Activated T-helper 9 cell treated with anti-CD3 and anti-CD28 coated beads, Interleukin-2, amount 50 U/mL, for 16 hours (primary cell): ENCODE measurements at places on chromosomes 5 and 9.

GRCh38 chr5:58683567-58683966, 100.7 kb downstream of the RAB3C start:
- no peak for DNase-seq

- no peak for DNase-seq
Observed at GRCh38 chr9:107229241-107229741, 53.8 kb upstream of the RAD23B start.

GRCh38 chr5:154949781-154950180, 8.9 kb downstream of the MRPL22 start:
- DNase-seq = no peak

DNA sequence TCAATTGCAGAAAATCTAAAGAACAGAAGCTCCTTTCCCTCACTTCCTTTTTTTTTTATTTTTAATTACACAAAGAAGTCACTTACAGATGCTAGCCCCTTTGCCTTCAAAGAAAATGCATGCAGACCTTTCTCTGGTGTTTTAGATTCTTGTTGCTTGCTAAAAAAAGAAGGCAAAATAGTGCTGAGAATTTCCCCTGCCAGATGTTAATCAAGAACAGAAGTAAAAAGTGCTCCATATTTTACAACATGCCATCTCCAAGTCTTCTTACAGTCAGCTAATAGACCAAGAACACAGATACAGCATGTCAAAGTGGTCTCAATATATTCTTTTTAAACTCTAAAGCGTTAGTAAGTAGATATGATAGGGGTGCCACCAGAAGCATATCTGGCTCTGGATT, 142.8 kb upstream of the RGMB start:
- DNase-seq = no peak

DNA sequence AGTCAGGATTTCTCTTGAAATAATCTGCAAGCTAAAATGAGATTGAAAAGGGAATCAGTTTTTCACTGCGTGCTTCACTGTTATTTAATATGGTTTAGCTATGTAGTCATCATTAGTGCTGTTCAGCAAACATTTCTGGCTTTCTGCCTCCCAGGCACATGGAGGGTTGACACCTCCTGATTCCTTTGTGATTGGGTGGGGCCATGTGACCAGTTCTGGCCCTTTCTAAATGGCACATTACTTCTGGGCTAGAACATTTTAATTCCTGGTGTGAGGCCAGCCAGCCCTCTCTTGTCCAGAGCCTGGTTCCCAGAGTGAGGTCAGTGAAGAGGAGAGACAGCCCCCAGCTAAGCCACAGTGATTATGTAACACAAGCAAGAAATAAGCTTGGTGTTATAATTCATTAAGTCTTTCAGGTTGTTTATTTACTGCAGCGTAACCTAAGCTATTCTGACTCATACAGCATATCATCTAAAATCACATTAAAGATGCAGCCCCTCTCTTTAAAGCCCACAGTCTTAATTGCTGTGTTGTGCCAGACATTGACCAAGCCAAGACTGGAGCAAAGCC, 17.4 kb upstream of the ARSI start:
- DNase-seq = no peak

GRCh38 chr9:88258024-88258423, 119.7 kb upstream of the SPATA31C2 start:
- no peak for DNase-seq

DNA sequence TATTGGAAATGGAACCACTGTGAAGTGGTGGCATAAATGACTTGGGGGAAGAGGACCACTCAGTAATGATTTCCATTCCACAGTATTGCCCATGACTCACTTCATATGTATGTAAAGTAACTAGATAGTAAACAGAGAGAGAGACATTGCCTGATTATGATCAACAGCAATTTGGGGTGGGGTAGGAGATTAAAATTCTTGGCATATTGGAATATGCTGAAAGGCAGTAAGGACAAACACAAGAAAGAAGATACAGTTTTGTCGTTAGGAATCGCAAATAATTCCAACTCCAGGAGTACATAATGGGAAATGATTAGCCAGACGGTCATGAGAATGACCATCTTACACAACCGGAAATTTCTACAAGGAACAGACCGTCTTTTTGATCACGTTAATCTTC, 1.5 kb upstream of the HMGCS1 start:
- DNase-seq = no peak

DNA sequence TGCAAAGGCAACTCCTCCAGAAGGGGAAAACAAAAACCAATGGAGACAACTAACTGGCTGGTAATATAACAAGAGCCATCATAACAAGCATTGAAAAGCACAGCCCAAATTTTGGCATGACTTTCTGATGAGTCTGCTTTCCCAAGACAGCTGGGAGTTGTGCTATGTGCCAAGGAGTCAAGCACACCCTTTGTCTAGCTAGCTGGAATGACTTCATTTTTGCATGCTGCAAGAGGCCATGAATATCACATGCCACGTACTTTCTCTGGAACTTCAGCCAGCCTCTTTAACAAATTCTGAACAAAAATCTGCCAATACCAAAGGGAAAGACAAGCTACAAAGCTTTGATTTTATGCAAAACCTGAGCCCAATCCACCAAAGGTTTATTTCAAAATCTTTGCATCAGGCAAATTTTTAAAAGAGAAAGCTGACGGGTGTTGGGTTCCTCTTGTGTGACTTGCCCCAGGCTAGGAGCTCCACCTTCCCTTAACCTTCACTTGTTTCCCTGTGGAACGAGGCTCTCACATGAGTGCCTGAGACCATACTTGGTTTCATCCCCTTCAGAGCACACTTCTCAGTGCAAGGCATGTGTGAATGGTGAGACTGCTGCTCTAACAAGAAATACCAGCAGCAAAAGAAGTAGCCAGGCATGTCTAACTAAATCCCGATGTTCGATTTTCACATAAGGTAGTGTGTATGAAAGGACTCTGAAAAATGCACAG, 47.3 kb downstream of the S1PR3 start:
- no peak for DNase-seq

DNA sequence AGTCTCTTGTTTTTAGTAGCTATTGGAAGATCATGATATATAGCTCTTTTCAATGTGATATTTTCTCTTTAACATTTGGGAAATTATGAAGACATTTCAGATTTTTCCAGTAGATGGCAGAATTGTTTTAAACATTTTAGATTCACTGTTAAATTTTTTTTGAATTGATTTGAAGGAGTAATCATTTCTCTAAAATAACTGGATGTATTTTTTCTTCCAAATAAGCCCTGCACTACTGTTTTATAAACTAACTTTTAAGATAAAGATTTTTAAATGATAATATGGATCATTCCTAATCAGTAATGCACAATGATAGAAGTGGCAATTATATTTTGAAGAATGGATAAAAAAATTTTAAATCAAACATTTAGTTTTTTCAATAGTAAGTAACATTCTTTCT, 14.2 kb downstream of the NDUFAF2 start:
- DNase-seq = no peak

DNA sequence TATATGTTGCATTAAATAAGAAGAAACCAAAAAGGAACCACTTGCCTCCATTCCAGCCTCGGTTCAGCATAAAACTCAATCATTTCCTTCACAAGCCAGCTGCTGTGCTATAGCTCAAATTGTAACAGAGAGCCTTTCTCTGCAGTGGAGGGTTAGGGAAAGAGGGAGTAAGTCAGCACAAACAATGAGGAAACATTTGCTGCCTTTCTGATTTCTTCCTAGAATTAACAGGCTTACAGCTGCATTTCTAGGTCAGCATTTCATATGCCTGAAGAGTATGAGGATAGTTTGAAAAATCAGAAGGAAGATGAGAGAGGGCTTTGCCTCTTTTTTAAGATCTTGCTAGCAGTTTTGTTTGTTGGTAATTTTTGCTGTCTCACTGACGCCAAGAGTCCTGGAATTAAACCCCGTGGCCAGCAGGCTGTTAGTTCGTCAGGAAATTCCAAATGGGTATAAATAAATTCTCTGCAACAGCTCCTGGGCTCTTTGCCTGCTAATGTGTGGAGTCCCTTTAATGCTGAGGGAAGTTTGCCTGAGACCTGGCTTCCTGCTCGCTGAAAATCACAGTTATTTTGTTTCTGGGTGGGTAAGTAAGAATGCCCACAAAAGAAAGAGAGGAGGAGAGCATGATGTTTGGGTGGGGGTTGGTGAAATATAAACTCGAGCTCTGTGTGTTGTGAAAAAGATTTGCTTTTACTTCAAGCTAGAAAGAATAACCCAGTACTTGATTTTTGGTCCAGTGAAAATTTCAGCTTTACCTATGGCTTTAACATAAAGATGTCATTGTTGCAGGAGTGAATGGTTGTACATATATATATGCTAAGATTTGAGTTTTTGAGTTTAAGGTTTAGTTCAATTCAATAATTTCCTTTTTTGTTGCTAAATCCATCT, 148.1 kb upstream of the DMRT1 start:
- no peak for DNase-seq

DNA sequence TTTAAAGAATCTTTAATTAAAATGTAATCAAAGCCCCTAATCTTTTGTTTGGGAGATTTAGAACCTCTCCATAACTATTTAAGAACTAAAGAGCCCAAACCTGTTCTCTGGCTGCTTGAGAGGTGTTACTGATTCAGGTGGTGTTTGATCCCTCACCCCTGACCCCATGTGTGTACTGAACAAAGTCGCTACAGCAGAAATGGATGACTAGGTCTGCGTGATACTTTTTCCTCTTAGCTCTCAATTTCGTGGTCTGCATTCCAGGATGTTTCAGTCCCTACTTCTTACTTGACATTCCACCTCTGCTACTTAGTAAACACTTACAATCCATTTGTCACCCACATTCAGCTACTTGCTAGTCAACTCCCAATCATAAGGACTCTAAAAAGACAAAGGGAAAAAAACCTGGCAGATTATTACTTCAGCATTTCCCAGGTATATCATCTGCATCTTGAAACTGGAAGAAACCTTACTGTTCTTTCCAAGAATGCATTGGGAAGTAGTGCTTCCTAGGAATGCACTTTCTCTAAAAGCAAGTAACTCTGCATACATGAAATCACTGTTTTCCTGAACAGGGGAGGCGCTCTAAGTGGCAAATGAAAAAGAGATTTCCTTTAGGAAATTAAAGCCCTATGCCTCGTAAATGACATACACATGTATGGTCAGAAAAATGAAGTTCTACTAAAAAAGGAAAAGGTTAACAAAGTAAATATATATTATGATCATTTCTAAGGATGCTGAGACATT, 1091.6 kb downstream of the PTPRD start:
- DNase-seq = no peak

DNA sequence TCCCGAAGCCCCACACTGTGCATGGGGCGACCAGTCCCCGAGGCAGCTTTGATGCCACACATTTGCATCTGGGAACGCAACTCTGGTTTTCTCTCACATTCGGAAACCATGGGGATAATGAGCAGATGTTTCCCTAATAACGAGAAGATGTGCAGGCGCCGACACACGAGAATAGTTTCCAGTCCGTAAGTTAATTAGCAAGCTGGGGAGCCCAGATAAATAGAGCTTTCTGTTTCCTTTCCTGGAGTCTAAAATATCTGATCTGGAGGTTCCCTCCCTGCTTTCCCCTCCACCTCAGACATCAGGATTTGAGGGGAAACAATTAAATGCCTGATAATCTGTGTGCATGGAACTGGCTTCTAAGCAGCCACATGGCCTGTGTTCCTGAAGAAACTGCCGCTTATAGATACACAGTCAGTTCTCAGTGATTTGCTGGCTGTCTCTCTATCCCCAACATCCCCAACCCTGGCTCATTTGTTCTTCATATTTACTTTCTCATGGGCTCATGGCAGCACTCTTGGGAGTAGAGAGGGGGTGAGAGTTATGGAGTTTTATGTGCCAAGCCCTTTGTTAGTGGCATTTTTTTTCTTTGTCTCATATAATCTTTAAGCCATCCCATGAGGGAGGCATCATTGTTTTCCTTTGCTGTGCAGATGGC, 62.8 kb downstream of the PDZD2 start:
- no peak for DNase-seq

- no peak for DNase-seq
Observed at GRCh38 chr9:37958154-37958553, 54.2 kb upstream of the SLC25A51 start.

GRCh38 chr9:104094534-104095015, 466 bp downstream of the SMC2 start:
- DNase-seq = no peak

DNA sequence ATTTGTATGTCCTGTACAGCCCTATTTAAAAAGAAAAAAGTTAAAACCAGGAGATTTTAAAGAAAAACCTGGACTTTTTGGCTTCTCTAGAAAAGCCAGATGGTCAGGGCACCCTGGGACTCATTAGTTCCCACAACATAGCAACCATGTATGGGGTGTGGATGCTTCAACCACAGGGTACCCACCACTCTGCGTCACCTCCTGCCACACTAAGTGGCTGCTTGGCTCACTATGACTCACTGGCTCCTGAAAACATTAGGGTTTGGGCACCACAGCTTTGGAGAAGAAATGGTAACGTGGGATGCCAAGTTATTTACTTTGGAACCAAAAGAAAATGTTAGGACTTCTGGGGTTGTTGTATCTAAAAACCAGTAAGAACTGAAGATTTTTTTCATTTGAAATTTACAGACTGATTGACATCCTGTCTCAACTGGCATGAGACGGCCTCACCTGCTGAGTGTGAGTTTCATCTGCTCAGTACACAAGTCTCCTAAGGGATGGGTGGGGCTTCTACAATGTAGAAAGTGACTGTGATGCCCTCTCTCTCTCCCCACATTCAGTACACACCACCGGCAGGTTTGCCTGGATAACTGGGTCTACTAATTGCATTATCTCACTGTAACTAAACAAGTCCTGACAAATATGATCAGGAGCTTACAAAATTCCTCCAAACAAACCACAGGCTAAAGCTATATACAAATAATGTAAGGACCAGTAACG, 103.9 kb downstream of the ESM1 start:
- DNase-seq = no peak

DNA sequence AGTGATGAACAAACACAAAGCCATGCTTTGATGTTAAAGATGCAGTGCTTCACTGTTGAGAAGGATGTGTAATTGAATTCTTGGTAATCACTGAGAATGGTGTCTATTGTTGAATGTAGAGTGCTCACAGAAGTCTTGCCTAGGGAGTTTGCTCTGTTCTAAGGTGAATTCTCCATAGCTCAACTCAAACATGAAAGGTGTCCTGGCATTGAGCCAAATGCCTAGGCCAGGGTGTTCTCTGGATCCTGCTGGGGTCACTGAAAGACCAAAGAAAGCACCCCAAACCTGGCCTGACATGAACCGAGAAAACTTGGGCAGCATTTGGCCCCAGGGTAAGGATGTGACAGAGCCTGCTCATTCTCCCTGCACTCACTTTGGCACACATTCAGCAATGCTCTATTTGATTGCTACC, 217.3 kb downstream of the ARL15 start:
- DNase-seq = no peak

DNA sequence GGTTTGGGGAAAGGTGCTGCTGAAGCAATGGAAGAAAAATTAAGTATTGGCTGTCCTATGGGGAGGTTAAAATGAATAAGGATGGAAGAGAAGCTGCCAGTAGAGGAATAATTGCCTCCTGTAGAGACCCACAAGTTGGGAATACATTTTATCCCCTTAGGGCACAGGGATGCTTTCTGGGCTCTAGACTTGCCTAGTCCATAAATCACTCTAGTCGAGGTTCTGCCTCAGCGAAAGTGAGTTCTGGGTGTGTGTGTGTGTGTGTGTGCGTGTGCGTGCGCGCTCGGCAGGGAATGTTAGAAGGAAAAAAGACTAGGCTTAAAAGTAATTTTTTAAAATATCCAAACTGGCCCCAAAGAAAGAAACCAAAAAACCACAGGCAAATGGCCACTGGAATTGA, 291.6 kb downstream of the DOCK8 start:
- DNase-seq = no peak

GRCh38 chr5:147303251-147303650, 68.4 kb downstream of the STK32A start:
- no peak for DNase-seq

- no peak for DNase-seq
Observed at GRCh38 chr5:123976379-123977033, 464.5 kb downstream of the CSNK1G3 start.

GRCh38 chr9:70601000-70601951, 186.8 kb upstream of the KLF9 start:
- DNase-seq = no peak
